ENCODE measurements at places on chromosomes 6 and 20.

GRCh38 chr6:30781743-30782424, 37.5 kb upstream of the IER3 start:
- peak; percentile 93 for DNase-seq

- DNase-seq = no peak
Measured at GRCh38 chr6:160919723-160920440, 71.7 kb upstream of the MAP3K4 start.

DNA sequence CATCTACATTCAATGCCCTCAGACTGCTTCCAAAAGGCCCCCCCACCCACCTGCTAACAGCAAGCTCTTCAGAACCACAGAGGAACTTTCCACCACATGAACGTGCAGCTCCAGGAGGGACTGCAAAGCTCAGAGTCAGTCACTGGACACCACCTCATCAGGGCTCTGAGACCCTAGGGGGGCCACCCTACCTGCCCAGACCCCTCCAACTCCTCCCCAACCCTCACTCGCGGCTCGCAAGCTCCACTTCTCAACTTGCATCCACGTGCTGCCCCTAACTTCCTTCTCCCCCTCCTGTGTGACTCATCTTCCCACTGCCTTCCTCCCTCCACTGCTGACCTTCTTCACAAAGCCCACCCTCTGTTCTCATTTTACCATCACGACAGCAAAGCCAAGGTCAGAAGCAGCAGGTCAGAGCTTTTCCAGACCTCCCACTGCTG, 6.5 kb downstream of the MBOAT1 start:
- peak; percentile 87 for DNase-seq

DNA sequence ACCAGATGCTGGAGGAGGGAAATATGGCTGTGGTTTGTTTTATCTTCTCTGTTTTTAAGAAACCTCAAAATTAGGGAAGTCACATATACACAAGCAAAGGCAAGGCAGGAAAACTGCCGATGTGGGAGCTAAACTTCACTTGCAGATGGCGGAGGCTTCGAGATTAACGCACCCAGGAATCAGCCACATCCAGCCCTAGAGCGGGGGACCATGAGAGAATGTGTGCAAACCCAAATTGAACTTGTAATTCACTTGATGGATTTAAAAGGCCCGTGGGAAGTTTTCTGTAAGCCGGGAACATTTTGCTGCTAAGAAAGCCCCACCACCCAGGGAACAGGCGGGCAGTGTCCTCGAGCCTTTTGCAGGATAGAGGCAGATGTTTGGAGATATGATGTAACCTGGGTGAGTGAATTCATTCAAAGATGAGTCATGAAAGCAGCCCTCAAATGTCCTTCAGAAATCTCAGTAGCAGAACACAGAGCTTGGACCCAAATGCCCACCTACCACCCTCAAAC, 39.9 kb downstream of the PREX1 start:
- DNase-seq = peak; percentile 90

DNA sequence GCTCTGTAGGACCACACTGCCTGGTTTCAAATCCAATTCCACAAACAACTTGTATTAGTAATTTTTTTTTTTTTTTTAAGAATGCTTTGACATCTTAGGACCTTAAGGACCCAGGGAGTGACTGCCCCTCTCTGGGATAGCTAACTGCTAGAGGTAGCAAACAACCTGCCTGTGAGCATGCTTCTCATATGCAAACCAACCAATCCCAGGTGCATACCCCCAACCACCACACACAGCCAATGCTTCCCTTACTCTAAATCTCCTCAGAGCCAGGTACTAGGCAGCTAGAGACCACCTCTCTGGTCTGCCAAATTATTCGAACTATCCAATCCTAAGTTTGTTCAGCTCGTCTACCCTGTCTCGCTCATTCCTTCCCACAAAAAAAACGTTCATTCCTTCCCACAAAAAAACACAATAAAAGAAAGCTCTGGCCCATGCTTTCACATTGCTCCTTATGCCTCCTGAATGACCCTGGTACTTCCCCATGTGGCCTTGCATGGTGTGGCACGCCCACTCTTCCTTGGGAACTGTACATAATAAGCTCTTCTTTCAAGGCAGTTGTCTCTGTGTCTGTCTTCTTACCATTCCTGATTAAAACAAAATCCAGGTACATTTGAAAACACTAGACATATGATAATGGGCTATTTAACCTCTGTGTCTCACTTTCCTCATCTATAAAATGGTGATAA, 6.4 kb downstream of the SERAC1 start:
- peak; percentile 44 for DNase-seq

DNA sequence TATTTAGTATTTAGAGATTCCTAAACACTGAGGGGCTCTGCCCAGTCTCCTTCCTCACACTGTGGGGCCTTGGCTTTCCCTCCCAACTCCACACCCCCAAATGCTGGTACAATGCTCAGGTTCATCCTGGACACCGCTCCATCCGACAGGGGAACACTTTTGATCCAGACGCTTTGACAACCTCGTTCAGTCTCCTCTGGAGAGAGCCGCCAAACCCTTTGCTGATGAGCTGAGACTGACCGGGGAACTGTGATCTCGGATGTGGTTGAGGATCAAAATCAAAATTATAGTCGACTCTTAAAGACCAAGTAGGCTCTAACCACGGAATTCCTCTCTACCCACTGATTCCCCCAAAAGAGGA, 38.8 kb upstream of the HLA-E start:
- DNase-seq = no peak

GRCh38 chr6:90231308-90231707, 65.3 kb downstream of the BACH2 start:
- no peak for DNase-seq

- no peak for DNase-seq
Measured at GRCh38 chr6:33609019-33609418, 12.1 kb upstream of the ITPR3 start.

GRCh38 chr6:6678811-6679210, 90.3 kb downstream of the LY86 start:
- DNase-seq = no peak

- DNase-seq = no peak
Measured at GRCh38 chr6:19830171-19830570, 7.0 kb upstream of the ID4 start.

- peak; percentile 82 for DNase-seq
Measured at GRCh38 chr20:60060593-60060992, 102.4 kb downstream of the CDH26 start.

GRCh38 chr20:63696628-63697356, at the start of gene TNFRSF6B:
Gene TNFRSF6B (plus strand): TSS chr20:63696652. CDS start chr20:63696768, 116 bp downstream.
- no peak for DNase-seq

GRCh38 chr6:158067436-158068015, 85.9 kb downstream of the SYNJ2 start:
- DNase-seq = no peak

- DNase-seq = no peak
Measured at GRCh38 chr6:128233531-128233930, 286.9 kb downstream of the PTPRK start.

DNA sequence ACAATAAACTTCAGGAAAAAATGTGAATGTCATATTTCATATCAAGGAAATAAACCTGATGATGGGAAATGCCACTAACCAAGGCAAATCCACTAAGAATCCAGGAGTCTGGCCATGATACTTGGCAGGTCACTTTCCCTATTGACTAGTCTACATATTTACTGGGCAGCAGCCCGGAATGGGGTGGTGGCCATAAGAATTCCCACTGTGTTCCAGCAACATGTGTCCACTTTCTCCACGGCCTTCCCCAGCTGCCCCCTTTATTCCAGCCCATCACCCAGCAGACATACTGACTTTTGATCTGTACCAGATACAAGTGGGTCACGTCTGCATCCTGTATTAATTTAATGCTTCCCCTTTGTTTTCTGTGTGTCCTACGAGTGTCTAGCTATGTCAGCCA, 234.5 kb upstream of the PRDM1 start:
- DNase-seq = no peak
